ENCODE measurements at places on chromosomes 12 and 14.

GRCh38 chr12:102966200-102966863 is 8.9 kb downstream of the ASCL1 start:
- no peak for DNase-seq

DNA sequence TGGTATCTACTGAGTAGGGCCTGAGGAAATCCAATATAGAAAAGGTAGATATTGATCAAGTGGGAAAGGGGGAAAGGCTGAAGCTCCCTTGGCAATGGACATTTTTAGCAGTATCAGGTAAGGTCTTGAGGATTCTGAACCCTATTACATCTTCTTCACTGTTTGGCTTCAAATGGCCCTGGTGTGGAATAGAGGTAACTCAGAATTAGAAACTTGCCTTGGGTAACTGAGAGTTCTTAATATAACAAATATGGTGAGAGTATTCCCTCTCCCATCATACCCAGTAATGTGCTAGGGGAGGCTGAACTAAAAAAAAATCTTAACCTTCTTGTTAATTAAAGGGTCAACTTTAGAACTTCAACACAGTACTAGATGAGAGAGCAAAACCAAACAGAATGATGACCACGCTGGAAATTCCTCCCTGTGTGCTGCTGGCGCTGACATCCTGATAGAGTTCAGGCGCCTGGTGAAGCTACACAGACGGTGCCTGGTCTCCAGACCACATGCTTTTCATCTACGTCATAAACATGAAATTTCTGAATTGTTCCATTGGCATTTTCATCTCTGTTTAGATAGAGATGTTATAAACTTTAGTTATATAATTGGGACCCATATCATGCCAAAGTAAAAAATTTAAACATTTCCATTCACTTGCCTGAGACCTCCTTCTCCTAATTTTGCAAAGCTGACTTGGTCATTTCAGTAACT is 128.3 kb downstream of the AKAP6 start:
- no peak for DNase-seq

DNA sequence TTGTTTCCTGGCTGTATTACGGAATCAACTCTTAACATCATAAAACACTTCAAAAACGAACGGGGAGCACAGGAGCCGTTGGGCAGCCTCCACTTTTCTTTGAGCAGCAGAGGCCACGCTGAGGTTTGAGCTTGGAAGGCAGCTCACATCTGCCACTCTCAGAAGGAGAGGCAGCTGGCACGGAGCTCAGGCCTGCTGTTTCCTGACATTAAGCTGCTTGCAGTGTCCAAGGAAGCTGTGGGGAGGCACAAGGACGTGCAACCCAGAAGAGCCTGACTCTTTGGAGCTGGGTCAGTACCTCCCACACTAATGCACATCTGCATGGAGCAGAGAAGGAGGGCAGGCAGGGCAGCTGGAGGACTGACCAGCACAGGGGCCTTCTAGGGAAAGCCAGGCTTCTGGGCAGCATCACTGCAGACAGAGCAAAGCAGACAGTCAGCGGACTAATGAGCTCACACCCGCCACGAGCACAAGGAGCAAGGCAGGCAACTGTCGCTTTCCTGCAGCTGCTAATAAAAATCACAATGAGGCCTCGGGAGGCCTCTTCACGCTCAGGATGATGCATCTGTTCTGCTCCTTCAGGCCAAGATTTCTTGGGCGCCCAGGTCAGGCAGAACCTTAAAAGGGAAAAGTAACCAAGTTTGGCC is 211.1 kb downstream of the GLT1D1 start:
- no peak for DNase-seq

DNA sequence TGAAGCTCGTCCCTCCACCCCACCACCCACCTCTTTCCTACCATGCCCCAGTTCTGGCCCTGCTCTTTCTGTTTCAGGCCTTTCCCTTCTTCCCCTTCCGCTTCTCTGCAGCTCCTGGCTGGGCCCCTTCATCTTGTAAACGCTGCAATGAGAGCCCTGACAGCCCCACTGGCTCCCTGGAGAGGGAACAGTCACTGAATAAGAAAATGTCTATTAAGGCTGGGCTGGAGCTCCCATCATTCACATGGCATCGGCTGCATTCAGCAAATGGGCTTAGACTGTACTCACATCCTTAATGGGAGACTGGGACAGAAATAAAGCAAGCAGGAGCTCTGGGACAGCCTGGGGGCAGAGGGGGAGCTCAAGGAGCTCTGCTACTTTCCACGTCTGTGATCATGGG is 45.2 kb upstream of the TUNAR start:
- DNase-seq: no peak

DNA sequence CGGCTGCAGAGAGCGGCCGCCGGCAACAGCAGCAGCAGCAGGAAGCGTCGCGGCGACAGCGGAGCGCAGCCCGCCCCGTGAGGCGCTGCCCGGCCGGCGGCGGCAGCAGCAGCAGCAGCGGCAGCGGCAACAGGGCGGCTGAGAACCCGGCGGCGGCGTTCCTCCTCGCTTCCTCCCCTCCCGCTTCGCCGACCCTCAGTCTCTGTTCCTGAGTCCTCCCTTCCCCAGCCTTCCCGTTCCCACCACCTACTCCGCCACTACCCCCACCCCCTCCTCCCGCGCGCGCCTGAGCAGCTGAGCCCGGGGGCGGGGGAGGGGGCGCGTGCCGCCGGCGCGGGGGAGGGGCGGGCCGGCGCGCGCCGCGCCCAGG is 310 bp downstream of the BICDL1 start:
- peak; percentile 57 for DNase-seq

- no peak for DNase-seq
Measured at GRCh38 chr14:69713209-69713781, 53.6 kb upstream of the SRSF5 start.

GRCh38 chr12:13026286-13026685 is 17.9 kb upstream of the FAM234B start:
- DNase-seq: no peak

DNA sequence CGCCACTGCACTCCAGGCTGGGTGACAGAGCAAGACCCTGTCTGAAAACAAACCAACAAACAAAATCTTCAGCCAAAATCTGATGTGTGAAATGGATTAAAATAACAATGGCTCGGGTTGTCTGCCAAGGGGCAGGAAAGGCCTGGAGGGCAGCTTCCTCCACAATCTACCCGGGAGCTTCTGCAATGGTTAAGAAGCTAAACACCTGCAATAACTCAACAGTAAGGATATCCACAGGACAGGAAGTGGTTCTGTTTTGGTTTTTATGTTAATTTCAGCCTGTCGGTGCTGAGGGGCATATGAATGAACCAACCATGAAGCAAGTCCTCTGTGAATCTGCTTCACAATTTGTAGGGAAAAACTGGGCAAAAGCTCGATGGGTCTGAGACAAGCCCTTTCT is 34.4 kb downstream of the RAD52 start:
- no peak for DNase-seq

GRCh38 chr12:5612556-5613410 is 180.9 kb downstream of the NTF3 start:
- DNase-seq: no peak

DNA sequence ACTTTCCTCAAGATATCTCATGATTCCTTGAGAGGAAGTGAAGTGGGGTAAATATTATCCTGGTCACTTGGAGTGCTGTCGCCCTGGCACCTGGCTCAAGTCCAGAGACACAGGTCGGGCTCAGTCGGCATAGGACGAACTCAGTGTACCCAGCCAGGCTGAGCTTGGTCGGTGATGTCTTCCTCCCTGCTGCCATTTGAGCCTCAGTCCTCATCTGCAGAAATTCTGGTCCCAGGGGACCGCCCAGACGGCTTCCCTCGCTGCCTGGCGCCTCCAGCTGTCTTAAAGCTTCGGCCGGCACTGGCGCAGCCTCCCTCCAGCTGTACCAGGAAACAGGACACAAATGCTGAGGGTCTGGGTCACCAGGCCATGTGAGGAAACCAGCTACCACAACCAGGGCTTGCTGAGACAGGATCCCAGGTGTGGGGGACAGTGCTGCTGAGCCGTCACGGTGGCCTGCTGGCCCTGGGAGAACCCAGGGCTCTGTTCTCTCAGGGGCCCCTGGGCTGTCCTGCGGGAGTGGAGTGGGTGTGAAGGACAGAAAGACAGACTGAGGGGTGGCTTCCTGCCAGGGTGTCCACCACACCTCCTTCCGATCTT is 5.0 kb upstream of the KLC1 start:
- no peak for DNase-seq

GRCh38 chr14:31025367-31026076 is at the start of gene AP4S1:
Gene AP4S1 (plus strand): TSS chr14:31025649. CDS start chr14:31066197, 40,548 bp downstream.
- DNase-seq: peak; percentile 54

- no peak for DNase-seq
Measured at GRCh38 chr12:70540996-70541395, 96.2 kb downstream of the PTPRB start.

GRCh38 chr14:23629832-23630396 is 6.2 kb upstream of the DHRS2 start:
- no peak for DNase-seq

- no peak for DNase-seq
Measured at GRCh38 chr12:79300199-79300568, 390.6 kb downstream of the PAWR start.

DNA sequence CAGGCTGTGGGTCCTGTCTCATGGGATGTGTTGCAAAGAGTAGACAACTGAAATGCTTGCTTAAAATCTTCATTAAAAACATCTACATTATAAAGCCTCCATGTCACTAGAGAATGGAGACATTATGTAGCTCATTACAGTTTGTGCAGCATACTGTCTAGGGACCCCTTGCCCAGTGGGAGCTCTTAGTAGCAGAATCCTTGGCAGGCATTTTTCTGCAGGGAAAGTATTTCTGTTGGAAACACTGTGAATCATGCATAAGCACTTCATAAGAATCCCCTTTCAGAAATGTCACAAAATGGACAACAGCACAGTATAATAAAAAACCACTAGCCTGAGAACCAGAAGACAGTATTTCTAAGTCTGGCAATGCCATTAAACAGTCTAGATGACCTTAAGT is 174.3 kb downstream of the MGAT4C start:
- no peak for DNase-seq

- DNase-seq: no peak
Measured at GRCh38 chr14:74568911-74569310, 43.1 kb downstream of the LTBP2 start.

DNA sequence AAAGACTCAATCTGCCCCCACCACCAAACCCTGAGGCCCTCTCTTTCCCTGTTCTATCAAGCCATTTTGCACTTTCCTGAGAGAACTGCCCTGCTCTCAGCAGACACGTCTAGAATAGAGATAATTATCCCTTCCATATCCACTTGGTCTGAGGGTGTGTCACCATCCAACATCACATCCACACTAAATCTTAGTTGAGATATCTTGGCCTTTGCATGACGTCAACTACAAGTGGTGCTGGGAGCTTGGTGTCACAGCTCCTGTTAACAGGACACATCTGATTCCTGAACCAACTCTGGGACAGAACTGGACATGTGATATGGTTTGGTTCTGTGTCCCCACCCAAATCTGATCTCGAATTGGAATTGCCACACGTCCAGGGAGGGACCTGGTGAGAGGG is 1109.2 kb downstream of the TMEM121 start:
- no peak for DNase-seq

DNA sequence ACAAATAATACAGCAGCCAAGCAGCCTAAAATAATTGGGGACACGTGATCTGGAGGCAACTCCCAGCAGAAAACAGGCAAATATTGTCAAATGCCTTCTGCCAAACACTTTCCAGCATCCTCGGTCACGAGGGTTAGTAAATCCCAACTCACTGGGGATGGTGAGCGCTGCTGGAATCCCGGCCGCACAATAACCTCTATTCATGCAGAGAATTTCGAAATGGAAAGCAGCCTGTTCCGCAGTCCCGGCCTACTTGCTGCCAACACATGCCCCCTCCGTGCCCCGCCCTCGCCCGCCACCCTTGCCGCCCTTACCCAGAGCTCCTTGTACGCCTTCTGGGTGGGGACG is 62.2 kb downstream of the RFX4 start:
- DNase-seq: no peak

GRCh38 chr12:117100251-117100650 is 1.0 kb upstream of the TESC start:
- no peak for DNase-seq

DNA sequence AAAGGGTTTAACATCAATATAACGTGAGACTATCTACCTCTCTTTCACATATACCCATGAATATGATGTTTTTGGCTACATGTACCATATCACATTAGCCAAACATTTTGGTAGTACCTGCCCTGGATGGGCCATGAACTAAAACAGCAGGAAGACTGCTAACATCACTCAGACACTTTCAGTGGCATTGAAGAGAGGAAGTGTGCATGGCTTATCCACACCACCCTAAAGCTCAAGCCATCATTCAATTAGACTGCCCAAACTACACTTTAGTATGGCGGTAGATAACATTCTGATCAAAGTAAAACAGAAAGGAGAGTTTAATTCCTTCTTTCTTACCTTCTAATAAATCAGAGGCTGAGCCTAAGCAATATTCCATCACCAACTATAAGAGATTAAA is 103.0 kb downstream of the PEBP1 start:
- no peak for DNase-seq
